Right renal pelvis (tissue), 4 donors: ENCODE measurements at places on chromosomes 13 and 19.
A peak's percentile ranks its signal among the peaks of the same experiment; 100 is the strongest.

GRCh38 chr13:49343255-49343654 lies 95.5 kb downstream of the CDADC1 start:
- no peak for DNase-seq

DNA sequence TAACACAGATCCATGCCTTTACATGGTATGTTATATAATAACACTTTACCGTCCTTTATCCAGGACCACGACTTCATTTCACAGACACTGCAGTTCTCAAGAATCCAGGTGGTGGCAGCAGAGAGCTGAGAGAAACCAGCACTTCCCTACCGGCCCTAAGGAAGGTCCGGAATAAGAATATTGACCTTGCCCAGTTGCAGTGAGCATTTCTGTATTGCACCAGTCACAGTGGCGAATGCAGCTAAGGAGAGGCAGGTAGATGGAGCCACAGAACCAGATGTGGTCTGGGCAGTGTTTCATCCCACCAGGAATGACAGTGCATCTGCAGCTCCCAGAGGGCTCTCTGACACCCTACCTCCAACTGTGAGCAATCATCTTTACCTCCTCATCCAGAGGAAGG lies 44.6 kb downstream of the ZNF787 start:
- peak; percentile 40 for DNase-seq

DNA sequence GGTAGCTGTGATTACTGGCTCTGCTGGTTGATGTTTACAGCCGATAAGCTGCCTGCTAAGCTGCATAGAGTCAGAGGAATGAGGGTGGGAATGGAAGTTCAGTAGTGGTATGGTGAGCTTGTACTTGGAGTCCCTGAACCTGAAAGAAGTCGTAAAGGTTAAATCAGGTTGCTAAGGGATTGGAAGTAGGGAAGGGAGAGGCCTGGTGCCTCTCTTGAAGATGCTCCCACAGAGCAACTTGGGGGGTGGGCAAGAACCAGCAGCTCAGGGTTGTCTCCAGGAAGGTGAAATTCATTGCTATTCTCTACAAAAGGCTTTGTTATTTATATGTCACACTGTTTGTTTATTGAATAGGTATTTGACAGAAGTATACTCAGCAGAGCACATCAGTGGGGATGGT lies 73.8 kb upstream of the OLFM4 start:
- no peak for DNase-seq

- no peak for DNase-seq
These were observed 7.5 kb downstream of the RAB4B start for GRCh38 chr19:40785526-40785925.

DNA sequence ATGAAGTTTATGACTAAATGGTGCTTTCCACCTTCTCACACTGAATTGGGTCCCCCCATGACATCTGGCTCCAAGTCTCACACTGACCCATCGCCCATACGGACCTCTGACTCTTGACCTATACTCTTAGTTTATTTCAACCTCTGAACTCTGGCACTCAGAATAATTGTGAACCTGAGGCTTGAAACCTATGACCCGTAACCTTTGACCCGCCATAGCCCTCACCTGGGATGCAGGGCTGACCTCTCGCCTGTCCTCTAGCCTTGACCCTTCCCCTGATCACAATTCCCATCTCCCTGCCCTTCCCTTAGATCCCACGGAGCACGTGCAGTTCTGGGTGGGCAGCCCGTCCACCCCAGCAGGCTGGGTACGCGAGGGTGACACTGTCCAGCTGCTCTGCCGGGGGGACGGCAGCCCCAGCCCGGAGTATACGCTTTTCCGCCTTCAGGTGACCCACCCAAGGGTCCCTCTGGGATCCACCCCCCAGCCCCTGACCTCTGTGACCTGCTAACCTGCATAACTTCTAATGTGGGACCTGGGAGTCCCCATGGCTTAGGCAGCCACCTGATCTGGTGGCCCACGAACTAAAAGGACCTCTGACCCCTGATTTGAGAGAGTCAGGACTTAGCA lies 5.1 kb downstream of the BCAM start:
- no peak for DNase-seq

DNA sequence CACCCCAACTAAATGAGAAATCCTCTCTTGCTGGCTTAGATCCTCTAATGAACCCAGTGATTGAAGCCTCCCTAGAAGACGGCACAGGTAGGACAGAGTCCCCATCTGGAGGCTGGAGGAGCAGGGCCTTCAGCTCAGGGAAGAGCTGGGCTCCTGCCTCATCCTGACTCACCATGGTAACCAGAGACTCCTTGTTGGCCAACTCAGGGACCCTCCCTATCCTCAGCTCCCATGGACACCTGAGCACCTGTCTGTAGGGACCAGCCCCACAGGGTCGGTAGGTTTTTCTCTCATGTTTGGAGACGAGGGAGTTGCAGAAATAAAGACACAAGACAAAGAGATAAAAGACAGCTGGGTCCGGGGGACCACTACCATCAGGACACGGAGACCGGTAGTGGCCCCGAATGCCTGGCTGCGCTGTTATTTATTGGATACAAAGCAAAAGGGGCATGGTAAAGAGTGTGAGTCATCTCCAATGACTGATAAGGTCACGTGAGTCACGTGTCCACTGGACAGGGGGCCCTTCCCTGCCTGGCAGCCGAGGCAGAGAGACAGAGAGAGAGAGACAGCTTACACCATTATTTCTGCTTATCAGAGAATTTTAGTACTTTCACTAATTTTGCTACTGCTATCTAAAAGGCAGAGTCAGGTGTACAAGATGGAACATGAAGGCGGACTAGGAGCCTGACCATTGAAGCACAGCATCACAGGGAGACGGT lies 26.6 kb downstream of the SIGLEC7 start:
- no peak for DNase-seq

DNA sequence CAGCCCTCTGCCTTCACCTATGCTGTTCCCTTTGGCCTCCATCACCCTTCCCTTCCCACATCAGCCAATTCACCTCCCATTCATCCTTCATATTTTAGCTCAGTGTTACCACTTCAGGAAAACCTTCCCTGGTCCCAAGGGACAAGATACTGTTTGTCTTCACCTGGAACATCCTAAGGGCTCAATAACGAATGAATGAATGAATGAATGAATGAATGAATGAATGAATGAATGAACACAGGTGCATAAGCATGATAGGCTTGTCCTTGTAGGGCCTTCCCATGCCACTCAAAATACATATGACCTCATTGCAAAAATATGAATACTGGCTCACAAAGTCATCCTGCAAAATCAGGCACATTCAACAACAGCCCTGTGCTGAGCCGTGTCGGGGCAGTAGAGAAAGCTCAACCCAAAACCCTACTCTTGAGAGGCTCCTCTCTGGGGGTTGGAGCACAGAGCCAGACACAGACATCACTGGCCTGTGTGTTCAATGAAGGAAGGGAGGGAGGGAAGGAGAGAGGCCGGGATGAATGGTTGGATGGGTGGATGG lies 33.7 kb upstream of the TPM4 start:
- DNase-seq, result no peak

DNA sequence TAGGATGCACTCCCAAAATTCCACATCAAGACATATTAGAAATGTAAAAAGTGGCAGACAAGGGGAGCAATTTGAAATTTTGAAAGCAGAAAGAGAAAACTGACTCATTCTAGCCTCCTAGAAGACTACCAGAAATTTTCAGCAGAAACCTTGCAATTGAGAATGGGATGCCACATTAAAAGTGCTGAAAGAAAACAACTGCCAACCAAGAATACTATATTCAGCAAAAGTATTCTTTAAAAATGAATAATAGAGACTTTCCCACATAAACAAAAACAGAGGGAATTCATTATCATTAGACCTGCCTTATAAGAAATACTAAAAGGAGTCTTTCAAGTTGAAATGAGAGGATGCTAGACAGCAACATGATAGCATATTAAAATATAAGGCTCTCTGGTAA lies 78.3 kb upstream of the HTR2A start:
- no peak for DNase-seq

DNA sequence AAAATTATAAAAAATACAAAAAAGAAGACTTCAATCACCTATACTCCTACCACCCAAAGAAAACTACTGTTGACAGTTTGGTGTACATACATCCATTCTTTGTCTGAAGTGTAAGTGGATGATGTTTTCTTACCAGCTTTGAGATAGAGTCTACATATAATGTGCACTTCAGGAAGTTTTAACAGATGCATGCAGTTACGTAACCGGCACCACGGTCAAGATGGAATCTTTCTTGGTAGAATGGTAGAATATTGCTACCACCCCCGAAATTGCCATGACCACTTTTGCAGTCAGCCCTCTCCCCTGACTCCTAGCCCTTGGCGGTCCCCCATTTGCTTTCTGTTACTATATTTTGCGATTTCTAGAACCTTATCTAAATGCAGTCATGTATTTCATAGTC lies 1.4 kb downstream of the CUL4A start:
- DNase-seq, result no peak

DNA sequence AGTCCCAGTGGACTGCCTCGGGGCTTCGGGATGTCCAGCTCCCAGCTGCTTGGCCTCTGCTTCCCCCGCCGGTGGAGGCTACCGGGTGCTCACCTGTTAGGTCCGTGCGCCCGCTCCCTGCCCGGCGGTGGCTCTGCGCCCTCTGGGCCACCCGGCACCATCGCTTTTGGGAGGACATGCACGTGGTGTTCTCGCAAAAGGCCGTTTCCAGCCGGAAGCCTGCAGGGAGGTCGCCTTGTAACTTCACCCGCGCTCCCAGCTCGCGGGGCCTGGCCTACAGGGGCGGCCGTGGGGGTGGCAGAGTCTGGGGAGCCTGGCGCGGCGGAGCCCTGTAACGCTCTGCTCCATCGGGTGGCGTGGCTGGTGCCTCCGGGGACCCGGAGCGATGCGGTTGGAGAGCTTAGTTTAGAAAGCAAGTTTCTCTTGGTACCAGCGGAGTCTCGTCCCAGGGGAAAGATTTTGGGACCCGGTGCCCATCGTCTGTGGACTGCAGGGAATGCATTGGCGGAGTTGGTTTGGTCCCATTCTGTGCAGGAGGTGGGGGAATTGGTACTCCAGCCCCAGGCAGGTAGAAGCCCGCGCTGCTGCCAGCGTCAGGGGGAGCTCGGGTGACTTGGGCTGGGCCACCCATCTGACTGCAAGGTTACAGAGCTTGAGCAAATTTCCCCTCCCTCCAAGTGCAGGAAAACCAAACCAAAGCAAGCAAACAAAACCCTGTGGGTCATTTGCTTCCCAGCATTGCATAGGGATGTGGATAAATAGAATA lies 673 bp downstream of the SPATA13 start:
- DNase-seq, result peak; percentile 12

DNA sequence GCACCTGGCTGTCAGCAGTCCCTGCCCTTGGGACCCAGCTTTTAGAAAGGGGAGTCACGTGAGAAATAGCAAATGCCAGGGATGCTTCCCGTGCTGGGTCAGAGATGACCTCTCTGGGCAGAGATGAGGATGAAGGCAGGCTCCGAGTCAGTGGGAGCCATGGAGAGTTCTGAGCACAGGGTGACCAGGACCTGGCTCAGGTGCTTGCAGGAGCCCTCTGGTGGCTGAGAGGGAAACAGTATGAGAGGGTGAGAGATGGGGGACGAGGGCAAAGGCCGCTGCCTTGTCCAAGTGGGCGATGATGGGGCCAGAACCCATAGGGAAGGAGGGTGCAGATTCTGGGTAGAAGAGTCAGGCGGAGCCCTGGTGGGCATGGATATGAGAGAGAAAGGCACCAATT lies 15.8 kb downstream of the TMED1 start:
- DNase-seq, result no peak

- DNase-seq, result no peak
These were observed 29.0 kb downstream of the CAPS start for GRCh38 chr19:5943045-5943444.

- no peak for DNase-seq
These were observed 273.1 kb downstream of the PCDH20 start for GRCh38 chr13:61142506-61142905.

DNA sequence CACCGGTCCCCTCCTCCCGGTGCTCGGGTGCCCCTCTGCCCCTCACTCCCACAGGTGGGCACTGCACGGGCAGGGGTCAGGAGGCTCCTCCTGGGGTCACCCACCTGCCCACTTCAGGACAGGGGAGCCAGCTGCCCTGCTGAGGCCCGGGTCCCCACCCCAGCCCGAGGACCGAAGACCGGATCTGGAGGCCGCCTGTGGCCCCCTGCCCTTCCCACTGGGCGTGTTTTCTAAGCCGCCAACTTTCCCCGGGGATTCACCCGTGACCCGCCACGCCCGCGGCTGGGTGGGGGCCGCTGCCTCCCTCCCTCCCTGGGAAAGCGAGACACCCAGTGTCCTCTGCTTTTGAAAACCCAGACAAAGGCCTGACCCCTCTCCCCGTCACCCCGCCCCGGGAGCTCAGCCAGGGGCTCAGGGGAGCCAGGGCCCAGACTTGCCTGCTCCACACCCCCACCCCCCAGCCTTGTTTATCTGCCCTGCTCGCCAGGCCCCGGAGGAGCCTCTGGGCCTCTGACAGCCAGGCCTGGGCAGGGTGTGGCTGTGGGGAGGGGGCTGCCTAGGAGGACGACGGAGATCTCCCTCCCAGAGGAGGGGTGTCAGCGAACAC lies 1.3 kb downstream of the PALM start:
- DNase-seq, result no peak

GRCh38 chr19:718991-719512 lies 10.3 kb downstream of the PALM start:
- no peak for DNase-seq

DNA sequence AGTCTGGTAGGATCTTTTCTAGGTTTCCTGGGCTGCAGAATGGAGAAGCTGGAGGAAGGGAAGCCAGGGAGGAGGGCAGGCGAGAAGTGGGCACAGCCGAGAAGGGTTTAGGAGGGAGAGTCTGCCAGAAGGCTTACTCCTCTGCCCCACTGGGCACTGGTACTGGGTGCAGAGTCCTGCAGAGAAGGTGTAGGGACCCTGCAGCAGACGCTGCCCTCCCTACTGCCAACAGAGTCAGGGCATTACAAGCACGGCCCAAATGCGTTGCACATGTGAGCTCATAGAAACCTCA lies 726 bp upstream of the PEPD start:
- DNase-seq, result no peak
